MM.1S (cell line): ENCODE measurements at places on chromosomes 13 and 19.

GRCh38 chr19:49113762-49114629, at the start of gene LIN7B:
LIN7B (plus strand) TSS chr19:49114370; CDS start chr19:49114405, 35 bp downstream.
- H3K27ac ChIP-seq: no peak within 1 kb of the TSS
- H3K4me1 ChIP-seq: peaks cover 10% of the 10 kb centered on the region
- H3K4me3 ChIP-seq: peak within 1 kb of the TSS; percentile 77
- DNase-seq: peak; percentile 76

DNA sequence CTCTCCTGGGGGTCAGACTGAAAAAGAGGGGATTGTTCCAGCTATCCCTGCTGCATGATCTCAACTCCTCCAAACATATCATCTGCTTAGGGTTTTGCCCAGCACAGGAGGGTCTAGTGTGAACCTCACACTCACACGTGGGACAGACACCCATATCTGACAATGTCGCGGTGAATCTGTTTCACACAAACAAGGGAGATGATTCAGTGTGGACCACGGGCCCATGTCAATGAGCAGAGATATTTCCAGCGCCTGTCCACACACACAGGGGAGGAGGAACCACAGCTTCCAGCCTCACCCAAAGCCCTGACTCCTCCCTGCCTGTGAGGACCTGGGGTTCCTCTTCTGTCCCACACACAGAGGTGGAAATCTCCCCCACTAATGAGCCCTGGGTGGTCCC, 29.6 kb upstream of the KIR3DL3 start:
- no peak overlapping the region for H3K27ac ChIP-seq
- H3K36me3 ChIP-seq: no peaks in the 10 kb centered on the region
- no peak for DNase-seq
- peaks cover 58% of the 10 kb centered on the region for H3K27me3 ChIP-seq
- H3K4me1 ChIP-seq: peaks cover 5% of the 10 kb centered on the region; the same call in 1 of the 2 replicates

DNA sequence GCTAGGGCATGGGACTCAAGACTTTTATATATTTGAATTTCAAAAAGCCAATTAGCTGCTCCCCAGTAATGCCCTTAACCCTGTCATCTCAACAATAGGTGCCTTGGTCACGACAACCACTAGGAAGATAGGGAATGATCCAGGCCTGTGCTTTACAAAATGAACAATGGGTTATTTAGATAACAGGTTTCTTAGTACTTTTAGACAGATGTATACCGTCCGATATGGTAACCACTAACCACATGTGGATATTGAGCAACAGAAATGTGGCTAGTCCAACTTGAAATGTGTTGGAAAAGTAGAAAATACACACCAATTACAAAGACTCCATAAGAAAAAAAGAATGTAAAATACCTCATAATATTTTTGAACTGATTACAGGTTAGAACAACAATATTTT, 201.2 kb downstream of the LHFPL6 start:
- H3K36me3 ChIP-seq: no peaks in the 10 kb centered on the region
- H3K4me1 ChIP-seq: no peaks in the 10 kb centered on the region
- no peak overlapping the region for H3K4me3 ChIP-seq
- H3K27me3 ChIP-seq: no peaks in the 10 kb centered on the region

DNA sequence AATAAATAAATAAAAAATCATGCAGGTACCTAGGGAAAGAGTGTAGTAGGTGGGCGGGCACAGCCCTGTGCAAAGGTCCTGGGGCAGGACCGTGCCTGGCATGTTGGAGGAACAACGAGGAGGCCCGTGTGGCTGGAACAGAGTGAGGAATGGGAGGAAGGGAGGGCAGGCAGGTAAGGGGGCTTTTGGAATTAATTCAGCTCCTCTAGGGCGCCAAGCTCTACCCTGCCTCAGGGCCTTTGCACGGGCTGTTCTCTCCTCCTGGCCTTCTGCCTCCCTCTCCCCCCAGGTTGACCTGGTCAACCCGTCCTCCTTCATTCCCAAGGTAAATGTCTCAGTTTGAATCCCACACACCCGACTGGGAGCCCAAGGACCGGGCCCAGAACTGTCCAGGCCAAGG, 31.1 kb upstream of the SEMA6B start:
- no peak overlapping the region for H3K4me3 ChIP-seq
- DNase-seq: no peak
- no peak overlapping the region for H3K27ac ChIP-seq
- no peaks in the 10 kb centered on the region for H3K36me3 ChIP-seq
- H3K27me3 ChIP-seq: peaks cover 94% of the 10 kb centered on the region

DNA sequence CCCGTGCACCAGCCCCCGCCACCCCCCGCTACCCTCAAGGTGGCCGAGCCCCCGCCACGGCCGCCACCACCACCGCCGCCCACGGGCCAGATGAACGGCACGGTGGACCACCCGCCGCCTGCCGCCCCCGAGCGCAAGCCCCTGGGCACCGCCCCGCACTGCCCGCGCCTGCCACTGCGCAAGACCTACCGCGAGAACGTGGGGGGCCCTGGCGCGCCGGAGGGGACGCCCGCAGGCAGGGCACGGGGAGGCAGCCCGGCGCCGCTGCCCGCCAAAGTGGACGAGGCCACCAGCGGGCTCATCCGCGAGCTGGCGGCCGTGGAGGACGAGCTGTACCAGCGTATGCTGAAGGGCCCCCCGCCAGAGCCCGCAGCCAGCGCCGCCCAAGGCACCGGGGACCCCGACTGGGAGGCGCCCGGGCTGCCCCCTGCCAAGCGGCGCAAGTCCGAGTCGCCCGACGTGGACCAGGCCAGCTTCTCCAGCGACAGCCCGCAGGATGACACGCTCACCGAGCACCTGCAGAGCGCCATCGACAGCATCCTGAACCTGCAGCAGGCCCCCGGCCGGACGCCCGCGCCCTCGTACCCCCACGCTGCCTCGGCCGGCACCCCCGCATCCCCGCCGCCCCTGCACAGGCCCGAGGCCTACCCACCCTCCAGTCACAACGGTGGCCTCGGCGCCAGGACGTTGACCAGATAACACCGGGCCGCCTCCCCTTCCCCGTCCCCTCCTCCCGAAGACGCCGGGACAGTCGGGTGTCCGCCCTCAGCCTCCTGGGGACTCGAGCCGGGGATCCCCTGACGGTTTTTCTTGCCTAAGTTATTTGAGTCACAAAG, 11.3 kb upstream of the EHD2 start:
- no peak for DNase-seq
- H3K4me1 ChIP-seq: no peaks in the 10 kb centered on the region
- no peaks in the 10 kb centered on the region for H3K36me3 ChIP-seq
- H3K4me3 ChIP-seq: no peak overlapping the region

GRCh38 chr13:24764276-24764630, 284 bp downstream of the RNF17 start:
- DNase-seq: no peak
- no peak overlapping the region for H3K4me3 ChIP-seq
- no peaks in the 10 kb centered on the region; the same call in 1 of the 2 replicates for H3K4me1 ChIP-seq
- no peaks in the 10 kb centered on the region for H3K27me3 ChIP-seq

GRCh38 chr19:29879655-29879974, 62.4 kb upstream of the URI1 start:
- no peak overlapping the region for H3K4me3 ChIP-seq
- no peak for DNase-seq
- H3K4me1 ChIP-seq: no peaks in the 10 kb centered on the region

- H3K27ac ChIP-seq: no peak overlapping the region
- H3K4me3 ChIP-seq: no peak overlapping the region
- no peaks in the 10 kb centered on the region for H3K27me3 ChIP-seq
- no peaks in the 10 kb centered on the region for H3K4me1 ChIP-seq
- peak; percentile 64 for DNase-seq
- H3K36me3 ChIP-seq: no peaks in the 10 kb centered on the region
These were observed 379.4 kb downstream of the KLF12 start for GRCh38 chr13:73754727-73755292.

GRCh38 chr19:21317821-21318220, 11.4 kb downstream of the ZNF708 start:
- H3K36me3 ChIP-seq: no peaks in the 10 kb centered on the region
- no peak overlapping the region for H3K27ac ChIP-seq

DNA sequence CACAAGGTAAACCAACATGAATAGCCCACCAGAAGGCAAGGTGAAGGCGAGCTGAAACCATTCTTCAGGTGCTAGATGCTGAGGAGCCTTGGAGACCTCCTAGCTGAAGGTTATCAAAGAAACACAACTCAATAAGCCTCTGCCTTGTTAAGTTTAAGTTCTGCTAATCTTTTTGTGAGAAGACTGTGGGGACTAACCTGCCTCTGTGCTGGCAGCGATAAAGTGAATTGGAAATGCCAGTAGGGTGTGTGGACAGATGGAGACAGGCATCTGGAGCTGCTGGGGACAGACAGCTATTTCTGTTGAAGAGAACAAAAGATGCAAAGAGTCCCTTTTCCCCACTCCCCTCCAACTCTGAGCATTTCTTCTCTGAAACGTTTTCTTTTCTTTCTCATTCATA, 33.5 kb upstream of the FLT1 start:
- H3K36me3 ChIP-seq: no peaks in the 10 kb centered on the region
- no peak overlapping the region for H3K27ac ChIP-seq
- no peaks in the 10 kb centered on the region for H3K4me1 ChIP-seq
- no peak for DNase-seq
- H3K27me3 ChIP-seq: no peaks in the 10 kb centered on the region

DNA sequence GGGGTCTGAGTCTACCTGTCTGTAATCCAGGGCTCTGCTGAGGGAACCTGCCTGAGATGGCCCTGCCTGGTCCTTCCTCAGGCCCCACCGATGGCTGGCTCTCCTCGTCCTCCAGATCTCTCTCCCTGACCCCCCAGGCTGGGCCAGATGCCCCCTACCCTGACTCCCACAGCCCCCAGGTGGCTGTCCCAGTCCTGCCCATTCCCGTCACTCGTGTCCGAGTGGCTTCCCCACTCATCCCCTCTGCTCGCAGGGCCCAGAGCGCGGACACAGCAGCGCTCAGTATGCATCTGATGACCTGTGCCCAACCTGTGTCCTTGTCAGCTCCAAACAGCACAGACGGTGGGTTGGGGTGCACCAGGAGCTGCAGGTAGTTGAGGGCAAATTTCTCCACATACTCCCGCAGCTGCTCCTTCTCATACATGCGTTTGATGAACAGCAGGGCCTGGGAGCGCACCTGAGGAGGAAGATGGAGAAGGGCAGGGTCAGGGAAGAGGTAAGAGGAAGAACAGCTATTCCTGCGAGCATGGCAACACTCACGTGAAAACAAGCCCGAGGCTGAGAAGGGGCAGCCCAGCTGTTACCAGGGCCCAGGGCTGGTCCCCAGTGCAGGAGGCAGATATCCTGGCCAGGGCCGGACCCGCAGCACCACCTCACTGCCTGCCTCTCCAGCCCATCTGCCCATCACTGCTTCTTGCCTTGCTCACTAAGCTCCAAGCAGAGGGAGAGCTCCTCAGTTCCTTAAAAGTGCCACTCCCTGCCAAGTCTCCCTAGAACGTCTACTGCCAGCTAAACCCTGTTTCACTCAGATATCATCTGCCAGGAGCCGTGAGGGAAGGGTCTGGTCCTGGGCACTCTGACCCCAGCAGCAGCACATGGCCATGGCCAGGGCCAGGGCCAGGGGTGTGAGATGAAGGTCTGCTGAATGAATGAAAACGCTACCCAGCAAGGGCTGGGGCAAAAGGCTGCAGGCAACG, 11.1 kb upstream of the RSPH6A start:
- peaks cover 7% of the 10 kb centered on the region for H3K36me3 ChIP-seq
- peaks cover 12% of the 10 kb centered on the region for H3K4me1 ChIP-seq
- no peaks in the 10 kb centered on the region for H3K27me3 ChIP-seq
- H3K4me3 ChIP-seq: no peak overlapping the region

GRCh38 chr13:97224544-97225300, 2.6 kb downstream of the MBNL2 start:
- no peaks in the 10 kb centered on the region for H3K27me3 ChIP-seq
- no peaks in the 10 kb centered on the region for H3K36me3 ChIP-seq
- peak; percentile 53 for DNase-seq
- peak overlapping the region; percentile 93 for H3K27ac ChIP-seq
